ENCODE measurements at places on chromosomes 6 and 20.

- DNase-seq = no peak
Observed at GRCh38 chr6:146984251-146984924, 219.8 kb upstream of the STXBP5 start.

DNA sequence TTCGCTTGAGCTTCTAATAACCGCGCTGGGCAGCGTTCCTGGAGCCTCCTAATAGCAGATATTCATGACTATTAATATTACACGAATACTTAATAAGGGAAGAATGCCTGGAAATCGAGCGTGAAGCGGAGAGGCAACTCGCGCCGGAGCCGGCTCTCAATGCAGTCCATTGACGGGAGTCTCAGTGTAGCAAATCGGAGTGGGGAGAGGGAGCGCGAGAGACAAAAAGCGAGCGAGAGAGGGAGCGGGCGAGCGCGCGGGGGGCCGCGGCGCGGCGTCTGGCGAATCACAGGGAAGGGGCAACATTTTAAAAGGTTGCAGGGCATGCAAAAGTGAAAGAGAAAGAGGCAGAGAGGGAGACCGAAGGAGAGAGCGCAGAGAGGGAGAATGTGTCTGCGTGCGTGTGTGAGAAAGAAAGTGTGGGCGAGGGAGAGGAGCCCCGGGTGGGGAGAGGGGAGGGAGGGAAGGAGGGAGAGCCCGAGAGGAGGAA is 2.9 kb downstream of the TFAP2A start:
- peak; percentile 44 for DNase-seq

DNA sequence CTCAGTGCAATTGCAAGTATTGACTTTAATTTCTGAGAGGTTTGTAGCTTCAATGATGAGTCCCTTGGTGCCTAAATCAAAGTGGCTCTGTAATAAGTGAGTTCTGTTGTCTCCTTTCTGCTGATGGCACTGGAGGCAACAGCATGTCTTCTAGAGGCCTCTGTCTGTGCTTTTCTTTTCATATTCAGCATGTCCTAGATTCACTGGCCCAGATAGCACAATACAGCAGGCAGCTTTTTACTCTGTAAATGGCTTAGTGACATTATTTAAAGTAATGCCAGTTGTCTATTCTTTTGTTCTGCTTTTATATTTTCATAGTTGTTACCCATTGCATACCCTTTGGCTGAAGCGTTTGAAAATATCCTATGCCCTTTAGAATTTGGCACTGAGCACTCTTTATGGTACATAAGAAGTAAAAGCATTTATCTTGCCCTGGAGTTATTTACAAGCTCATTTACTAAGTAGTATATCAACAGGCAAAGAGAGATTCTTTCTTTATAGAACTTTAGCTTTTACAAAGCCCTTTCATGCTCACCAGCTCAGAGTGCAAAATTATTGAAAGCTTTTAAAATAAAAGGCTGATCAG is 271.5 kb upstream of the KCNQ5 start:
- DNase-seq = no peak

DNA sequence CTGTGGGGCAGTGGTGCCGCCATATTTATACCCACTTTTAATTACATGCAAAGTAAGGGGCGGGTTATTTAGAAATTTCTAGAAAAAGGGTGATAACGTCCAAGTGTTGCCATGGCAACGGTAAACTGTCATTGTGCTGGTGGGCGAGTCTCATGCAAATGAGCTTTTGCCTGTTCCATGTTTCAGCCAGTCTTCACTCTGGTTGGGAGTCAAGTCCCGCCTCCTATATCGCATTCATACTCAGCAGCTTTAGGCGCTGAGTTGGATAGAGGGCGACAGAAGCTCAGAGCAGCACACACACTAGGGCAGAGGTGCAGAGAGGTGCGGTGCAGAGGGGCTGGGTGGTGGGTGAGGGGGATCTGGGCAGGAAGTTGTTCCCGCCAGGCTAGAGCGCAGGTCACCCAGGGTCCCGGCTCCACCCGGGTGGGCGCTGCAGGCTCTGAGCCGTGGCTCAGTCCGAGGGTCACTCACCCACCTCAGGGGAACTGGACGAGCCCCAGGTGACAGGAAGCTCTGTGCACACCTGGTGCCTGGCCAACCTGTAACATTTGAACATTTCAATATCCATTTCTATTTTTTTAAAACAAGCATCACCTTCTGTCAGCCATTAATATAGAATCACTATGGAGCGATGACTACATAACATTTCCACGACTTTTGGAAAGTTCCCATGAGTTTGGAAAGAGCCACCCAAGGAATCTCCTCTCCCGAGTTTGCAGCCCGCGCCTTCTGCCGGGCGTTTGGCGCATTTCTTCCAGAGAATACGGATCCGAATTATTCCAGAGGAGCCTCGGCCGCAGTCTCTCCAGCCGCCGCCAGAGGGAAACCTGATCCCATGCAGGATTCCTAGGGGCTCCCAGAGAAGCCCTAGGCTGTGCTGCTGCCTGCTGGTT is 89.1 kb upstream of the PHACTR3 start:
- DNase-seq = peak; percentile 53

DNA sequence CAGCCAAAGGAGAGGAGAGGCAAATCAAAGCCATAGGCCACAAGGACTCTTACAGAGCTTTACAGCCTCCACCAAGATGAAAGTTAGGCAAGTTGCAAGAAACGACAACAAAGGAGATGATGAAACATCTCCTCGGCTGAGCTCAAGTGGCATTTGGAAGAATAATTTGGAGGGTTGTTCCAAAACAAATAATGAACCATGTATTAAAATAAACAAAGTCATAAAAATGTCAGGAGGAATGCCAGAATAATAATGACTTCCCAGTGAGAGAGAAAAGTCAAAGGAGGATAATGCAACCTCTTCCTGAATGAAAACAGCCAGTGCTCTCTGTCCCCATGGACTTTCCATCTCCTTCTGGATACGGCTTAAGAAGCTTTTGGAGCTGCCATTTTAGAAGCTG is 371.4 kb upstream of the ID4 start:
- no peak for DNase-seq

DNA sequence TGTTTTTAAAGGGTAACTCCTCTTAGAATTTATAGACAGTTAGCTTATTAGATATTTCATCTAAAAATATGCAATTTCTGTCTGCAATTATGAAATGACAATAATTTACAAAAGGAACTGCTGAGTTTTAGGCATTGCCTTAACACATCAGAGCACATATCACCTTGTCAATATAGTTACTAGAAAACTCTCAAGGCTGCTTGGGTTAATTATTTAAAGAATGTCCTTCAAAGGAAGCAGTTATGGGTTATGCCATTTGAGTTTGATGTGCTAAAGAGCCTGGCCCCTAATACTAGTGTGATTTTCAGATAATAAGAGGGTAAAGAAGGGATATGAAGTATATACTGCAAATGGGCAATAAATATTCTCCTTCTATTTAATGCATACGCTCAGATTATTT is 192.5 kb downstream of the EPHA7 start:
- DNase-seq = no peak

DNA sequence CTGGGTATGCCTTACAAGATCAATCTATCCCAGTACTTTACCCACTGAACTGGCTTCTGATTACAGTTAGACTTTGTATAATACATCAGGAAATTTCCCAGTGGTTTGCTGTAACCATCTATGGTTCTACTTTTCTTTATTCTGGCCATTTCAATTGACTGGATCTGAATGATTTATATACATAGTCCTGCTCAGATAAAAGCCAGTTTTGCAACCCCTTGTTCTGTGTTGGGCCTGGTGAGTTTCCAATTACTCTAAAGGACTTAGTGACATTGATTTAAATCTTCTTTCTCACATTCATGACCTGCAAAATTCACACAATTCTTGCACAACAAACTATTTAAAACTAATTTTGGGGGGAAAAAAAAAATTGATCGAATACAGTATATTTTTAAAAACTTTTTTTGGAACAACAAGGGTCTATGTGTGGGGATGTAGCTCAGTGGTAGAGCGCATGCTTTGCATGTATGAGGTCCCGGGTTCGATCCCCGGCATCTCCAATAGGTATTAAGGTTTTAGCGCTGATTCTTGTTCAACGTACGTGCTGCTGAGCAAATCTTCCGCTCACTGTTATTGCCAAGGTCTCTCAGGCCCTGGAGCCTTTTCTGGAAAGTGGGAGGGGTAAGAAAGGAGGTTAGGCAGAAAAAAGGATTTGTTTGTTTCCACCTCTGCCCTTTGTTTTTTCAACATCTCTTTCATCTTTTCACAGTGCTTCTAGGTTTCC is 117.5 kb downstream of the GPX5 start:
- DNase-seq = peak; percentile 81
